NCI-H460 (cell line): ENCODE measurements at places on chromosomes 7 and 10.

DNA sequence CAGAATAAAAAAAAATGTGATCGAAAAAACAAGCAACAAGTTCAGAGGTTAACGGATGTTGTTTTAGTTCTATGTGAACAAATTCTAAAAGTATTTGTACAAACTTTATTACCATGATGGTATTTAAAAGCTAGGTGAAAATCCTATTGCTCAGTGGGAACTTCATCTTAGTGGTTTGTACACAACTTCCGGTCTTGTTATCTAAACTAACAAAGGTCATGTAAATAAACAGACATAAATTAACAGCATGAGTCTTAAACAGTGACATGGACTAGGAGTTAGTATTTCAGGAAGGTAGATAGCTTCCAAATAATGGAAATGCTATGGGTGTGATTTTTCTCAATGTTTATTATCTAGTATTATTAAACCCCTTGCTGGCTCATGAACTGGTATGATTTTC is 83.8 kb downstream of the SPAG6 start:
- DNase-seq = peak; percentile 29

DNA sequence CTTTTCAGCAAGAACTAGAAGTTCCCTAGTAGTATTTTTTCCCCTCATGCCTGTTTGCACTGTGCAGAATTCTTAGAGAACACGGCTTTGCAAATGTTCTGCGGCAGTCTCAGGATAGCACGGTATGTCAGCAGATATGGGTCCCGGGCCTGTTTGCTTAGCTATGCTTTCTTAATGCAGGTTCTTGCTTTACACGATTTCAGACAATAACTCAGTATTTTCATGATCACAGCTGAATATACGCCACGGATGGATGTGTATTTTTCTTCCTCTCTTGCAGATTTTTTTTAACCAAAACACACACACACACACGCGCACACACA is 137.3 kb downstream of the HECW1 start:
- no peak for DNase-seq

GRCh38 chr10:114374053-114374791 is 30.1 kb downstream of the AFAP1L2 start:
- DNase-seq = no peak

GRCh38 chr10:114634609-114634979 is 23.5 kb downstream of the ABLIM1 start:
- peak; percentile 67 for DNase-seq

DNA sequence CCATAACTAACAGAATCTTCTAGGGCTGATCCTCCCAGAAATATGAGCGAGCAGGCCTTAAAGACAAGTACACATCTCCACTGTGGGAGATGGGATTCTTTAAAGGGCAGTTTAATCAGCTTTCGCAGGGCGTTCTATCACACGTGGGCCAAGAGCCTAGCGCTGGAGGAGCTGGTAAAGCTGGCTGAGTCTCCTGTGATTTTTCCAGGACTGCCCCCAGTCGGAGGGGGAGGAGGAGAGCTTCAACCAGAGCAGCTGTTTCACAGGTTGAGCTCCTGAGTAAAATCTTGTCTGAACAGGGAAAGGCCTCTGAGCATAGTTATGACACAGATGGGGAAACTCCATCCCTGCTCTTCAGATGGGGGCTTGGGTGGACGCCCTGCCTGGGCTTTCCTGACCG is 87.0 kb downstream of the ZNF365 start:
- no peak for DNase-seq

- DNase-seq = peak; percentile 66
Observed at GRCh38 chr10:21518149-21518640, 7.3 kb downstream of the SKIDA1 start.
